Stimulated activated CD8-positive, alpha-beta memory T cell treated with anti-CD3 and anti-CD28 coated beads, Interleukin-7, amount 100 ng/mL, for 4 hours (primary cell): ENCODE measurements at places on chromosomes 12 and 14.

- no peak for DNase-seq
Measured at GRCh38 chr14:94823556-94824341, 53.8 kb upstream of the GSC start.

GRCh38 chr14:28629328-28630004 lies 137.1 kb upstream of the FOXG1 start:
- no peak for DNase-seq

DNA sequence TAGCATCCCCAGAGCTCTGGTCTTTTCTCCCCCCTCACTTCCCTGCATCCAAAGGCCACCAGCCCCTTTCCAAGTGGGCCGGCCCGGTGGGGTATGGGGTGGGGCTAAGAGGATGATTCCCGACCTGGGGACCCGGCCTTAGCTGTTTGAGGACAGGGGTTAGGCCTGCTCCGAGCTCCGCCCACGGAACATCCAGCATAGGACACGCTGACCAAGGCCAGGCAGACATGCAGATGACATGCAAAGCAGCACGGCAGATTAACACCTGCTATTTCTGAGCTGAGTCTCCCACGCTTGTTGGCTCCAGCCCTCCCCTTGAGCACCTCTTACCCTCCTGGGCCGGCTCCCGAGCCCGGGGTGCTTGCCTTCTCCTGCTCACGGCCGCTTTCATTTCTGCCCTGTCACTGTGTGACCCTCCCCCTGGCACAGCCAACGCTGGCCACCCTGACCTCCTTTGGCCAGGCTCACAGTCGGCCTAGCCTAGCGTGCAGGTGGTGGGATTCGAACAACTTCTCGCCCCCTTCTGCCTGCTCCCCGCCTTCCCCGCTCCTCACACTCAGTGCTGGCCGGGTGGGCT lies 40.2 kb downstream of the TEAD4 start:
- DNase-seq: no peak

DNA sequence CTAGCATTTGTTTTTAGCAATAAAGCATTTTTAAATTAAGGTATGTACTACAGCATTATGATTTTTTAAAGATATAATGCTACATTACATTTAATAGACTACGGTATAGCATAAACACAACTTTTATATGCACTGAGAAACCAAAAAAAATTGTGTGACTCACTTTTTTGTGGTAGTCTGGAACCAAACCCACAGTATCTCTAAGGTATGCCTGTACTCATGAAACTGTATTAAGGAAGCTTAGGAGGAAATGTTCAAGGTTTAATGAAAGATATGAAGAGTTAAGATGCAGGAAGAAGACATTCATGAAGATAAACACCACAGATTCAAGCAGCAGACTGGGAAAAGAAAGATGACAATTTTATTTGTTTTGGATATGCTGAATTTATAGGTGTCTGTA lies 51.7 kb downstream of the PPP1R12A start:
- DNase-seq: no peak

GRCh38 chr12:7068994-7069346 lies 8.5 kb downstream of the C1S start:
- no peak for DNase-seq

DNA sequence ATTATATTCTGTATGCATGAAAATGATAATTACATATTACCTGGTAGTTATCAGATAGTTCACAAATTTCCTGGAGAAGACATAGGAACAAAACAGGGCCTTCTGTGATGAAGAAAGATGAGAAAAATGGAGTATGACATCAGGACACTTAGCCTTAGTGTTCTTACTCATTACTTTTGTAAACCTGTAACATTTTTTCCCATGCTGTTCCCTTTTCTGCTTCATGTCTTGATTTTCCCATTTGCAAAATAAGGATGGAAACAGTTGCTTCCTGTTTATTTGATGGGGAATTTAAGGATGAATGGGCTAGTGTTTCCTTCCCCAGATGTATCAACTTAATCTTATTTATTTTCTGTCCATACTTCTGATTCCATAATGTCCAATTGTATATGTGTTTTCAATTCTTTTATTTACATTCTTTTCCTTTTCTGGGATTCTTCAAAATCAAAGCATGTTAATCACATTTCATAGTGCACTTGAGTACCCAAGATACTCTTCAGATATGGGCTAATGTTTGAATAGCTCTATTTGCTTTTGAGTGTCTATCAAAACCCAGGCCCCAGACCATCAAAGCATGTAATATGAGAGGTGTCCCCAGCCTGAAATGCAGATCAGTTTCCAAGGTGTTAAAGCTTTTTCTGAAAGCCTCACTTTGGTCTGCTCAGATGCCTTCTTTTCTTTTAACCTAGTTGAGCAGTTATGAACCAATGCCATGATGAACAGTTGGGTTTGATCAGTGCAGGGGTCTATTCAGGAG lies 260.5 kb downstream of the RAD51B start:
- DNase-seq: no peak
